Stimulated activated CD8-positive, alpha-beta memory T cell treated with anti-CD3 and anti-CD28 coated beads, Interleukin-2, amount 100 ng/mL, for 1 hour (primary cell): ENCODE measurements at places on chromosomes 2 and 18.

DNA sequence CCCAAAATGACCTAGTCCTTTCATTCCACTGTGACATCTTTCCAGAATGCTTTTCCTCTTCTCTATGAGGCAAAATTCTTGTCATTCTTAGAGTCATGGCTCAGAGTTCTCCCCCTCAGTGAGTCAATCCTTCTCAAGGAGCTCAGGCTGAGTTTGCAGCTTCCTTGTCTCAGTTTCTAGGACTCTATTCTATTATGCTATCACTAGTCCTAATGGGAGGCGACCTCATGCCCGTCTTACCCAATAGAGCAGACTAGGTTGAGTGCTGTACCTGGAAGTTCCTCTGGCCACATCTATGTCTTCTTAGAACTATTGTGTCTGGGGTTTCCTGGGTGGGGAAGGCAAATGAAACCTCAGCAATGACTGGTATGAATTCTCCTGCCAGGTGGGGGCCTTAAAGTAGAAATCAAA is 51.5 kb downstream of the HAUS1 start:
- no peak for DNase-seq

DNA sequence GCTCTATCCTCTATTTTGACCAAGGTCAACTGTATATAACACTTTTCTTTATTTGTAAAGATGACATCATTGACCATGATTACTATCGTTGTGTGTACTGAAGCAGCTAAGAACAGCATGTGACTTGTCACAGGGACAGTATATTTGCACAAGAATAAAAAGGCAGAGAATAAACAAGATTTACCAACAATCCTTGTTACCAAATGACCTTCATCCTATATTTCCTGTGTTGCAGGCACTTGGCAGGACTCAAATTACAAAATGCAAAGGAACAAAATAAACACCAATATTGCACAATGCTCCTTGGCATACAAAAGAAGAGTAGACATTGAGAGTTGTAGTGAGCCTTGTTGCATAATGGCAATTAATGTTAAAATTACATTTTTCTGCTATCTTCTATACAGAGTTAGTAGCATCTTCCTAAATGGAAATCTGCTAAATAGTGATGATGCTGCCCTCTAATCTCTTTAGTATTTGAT is 61.8 kb downstream of the RFTN2 start:
- DNase-seq = no peak

- DNase-seq = no peak
Observed at GRCh38 chr18:32910694-32911296, 138.0 kb upstream of the KLHL14 start.

GRCh38 chr2:197232010-197232409 is 78.6 kb downstream of the ANKRD44 start:
- DNase-seq = no peak
